ENCODE measurements at places on chromosomes 4 and X.

GRCh38 chr4:163166041-163166579 is 580 bp downstream of the NAF1 start:
- DNase-seq: no peak

DNA sequence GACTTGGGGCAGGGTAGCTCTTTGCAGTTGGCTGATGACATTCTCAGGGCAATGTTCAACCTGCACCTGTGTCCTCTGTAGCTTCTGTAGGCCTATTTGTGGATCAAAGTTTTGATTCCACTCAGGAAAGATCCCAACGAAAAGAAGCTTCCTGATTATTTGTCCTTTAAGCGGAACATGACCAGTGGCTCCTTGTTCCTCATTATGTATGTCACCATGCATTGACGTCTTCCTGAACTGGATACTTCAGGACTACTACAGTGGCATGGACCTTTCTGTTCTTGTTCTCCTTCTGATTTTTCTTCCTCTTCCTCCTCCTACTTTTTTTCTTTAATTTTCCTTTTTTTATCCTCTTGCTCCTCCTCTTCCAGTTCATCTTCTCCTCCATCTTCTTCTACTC is 62.4 kb downstream of the NBDY start:
- no peak for DNase-seq

DNA sequence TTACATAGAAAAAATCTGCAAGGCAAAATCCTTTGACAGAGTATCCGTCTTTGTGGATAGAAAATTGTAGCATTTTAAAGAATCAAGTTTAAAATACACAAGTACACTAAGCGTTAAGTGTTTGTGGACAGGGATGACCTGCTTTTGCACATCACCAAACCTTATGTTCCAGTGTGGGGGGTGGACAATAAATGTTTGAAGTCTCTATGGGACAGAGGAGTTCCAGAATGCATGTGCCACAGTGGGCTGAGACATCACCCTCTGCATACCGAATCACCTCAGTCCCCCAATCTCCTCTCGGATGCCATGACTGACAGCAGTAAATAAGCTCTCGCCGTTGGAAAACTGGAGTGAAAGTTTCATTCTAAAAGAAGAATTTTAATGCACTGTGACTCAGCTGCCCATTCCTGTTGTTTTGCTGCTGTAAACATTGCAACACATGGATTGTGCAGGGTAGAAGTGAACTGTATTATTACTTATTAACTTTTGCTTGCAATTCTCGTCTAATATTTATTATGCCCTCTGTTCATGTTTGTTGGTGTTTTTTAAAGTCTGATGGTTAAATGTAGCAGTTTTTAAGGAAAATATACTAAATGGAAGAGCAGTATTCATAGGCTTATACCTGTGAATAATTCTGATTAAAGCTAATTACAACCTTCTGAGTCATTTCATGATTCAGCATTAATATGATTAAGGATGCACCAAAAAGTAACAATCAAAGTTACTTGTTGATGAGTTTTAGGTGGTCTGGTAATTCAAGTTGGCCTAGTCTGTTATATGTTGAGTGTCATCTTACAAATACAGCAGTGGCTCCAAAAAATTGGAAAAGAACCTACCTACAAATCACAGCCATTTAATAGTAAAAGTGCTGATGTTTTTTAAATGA is 24.0 kb downstream of the CDKN2AIP start:
- DNase-seq: no peak

DNA sequence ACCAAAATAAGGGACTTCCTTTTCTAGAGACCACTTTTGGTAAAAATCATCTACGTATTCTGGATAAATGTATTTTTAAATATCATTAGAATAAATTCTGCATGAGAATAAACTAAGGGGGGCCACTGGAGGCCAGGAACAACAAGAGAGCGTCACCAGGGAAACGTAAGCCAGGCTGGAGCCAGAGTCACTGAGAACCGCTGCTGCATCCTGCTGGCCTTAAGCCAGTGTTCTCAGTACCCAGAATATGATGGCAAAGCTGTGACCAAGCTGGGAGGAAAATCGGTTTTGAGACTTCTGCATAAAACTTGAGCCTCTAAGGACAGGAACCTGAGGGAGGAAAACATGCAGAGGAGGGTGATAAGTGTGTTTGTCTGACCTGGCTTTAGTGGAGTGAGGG is 63.0 kb upstream of the FAM9A start:
- DNase-seq: no peak

- DNase-seq: no peak
These were observed 1225.9 kb downstream of the PCDH19 start for GRCh38 chrX:99184153-99184552.

GRCh38 chr4:164648151-164648848 is 105.6 kb upstream of the SMIM31 start:
- no peak for DNase-seq

GRCh38 chr4:40601641-40602040 is 28.0 kb downstream of the RBM47 start:
- no peak for DNase-seq

GRCh38 chrX:148534291-148534690 is 33.9 kb downstream of the AFF2 start:
- no peak for DNase-seq

GRCh38 chr4:30721185-30722091 is 1.3 kb downstream of the PCDH7 start:
- DNase-seq: peak; percentile 70

GRCh38 chrX:9055354-9055753 is 21.4 kb upstream of the FAM9B start:
- no peak for DNase-seq

GRCh38 chrX:100939333-100939732 is 10.6 kb upstream of the XKRX start:
- DNase-seq: no peak

DNA sequence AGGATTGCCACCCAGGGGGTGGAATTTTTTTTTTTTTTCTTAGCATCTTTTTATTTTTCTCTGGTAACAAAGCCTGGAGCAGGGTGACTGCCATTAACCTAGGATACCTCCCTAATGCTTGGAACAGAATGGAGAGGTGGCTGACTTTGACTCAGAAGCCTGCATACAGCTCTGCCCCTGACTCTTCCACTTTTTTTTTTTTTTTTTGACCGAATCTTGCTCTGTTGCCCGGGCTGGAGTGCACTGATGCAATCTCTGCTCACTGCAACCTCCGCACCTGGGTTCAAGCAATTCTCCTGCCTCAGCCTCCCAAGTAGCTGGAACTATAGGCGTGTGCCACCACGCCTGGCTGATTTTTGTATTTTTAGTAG is 341 bp upstream of the SLC2A9 start:
- no peak for DNase-seq

DNA sequence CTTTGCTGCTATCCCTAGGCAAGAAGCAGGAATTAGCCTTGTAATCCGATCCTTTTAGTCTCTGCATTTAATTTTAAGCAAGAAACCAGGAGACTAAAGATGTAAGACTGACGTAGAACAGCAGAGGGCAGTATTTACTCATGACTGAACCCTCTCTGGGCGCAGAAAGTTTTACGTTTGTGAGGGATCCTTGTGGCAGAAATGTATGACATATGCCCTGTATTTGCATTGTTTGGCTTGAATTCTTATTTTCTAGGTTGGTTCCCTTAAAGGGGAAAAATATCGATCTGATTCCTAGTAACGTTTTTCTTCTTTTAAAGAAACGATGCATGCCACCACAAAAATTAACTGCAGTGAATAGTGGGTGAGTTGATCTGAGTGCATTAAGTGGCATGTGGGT is 1.3 kb upstream of the FAT4 start:
- peak; percentile 74 for DNase-seq

GRCh38 chr4:39614487-39615162 is 24.0 kb downstream of the SMIM14 start:
- DNase-seq: no peak

DNA sequence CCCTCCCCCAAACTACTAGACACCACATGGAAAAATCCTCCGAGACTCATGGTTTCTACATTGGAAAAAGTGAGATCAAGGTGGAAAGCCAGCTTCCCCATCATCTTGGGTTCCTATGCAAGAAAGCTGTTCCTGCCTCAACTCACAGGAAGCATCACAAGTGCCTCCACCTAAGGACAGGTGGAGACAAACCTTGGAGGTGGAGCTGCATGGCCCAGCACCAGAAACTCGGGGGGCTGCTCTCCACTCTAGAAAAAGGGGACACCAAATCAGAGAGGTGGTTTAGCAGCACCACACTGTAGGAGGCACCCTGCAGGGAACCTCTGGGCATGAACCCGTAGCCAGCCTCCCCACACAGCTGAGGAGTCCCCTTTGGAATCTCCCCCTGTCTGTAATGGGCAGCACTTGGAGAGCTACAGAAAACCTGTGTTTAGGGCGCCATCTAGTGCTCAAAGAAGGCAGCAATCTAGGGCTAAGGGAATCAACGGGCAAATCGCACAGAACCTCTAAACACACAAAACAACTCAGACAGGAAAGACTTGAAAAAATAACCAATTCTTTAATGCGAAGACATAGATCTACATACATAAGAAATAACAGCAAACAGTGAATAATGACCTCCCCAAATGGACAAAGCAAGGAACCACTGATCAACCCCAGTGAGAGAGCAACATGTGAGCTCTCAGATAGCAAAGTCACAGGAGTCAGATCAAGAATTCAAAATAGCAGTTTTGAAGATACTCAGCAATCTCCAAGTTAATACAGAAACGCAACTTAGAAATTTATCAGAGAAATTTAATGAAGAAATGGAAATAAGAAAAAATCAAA is 37.0 kb upstream of the ZBTB33 start:
- DNase-seq: peak; percentile 41

- no peak for DNase-seq
These were observed 860.0 kb upstream of the POU3F4 start for GRCh38 chrX:82648062-82648461.

DNA sequence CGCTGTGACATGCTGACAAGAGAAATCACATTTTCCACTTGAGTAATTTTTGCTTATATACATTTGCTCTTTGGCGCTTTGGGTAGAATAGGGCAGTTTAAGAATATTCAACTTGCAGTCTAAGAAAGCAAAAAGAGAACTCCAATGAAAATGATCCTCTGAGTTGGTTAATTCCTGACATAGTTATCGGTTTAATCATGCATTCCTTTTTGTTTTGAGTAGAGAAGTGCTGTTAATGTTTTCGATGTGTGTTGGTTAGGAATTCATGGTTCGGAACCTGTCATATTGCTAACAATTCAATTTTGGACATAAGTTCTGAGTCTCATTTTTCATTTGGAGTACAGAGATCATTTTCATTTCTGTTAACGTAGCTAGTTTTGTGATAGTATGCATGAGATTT is 700.6 kb upstream of the PITX2 start:
- no peak for DNase-seq

DNA sequence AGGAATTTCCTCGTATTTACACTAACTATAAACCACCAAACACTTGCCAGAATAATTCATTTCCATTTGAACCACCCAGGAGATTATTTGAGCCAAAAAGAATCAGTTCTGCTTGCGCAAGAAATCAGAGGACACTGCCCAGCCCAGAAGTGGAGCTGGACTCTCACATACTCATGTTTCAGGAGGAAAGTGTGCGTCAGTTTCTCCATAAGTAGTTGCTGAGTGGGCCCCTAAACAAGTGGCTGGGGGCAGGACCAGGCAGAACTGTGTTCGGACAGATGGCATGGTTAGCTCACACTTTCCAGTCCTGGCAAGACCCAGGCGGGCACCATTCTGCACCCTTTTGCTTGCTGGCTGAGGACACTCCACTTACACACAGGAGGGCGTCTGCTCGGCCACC is 38.8 kb downstream of the BTC start:
- peak; percentile 40 for DNase-seq

GRCh38 chr4:57195622-57196021 is 85.4 kb upstream of the IGFBP7 start:
- DNase-seq: no peak

DNA sequence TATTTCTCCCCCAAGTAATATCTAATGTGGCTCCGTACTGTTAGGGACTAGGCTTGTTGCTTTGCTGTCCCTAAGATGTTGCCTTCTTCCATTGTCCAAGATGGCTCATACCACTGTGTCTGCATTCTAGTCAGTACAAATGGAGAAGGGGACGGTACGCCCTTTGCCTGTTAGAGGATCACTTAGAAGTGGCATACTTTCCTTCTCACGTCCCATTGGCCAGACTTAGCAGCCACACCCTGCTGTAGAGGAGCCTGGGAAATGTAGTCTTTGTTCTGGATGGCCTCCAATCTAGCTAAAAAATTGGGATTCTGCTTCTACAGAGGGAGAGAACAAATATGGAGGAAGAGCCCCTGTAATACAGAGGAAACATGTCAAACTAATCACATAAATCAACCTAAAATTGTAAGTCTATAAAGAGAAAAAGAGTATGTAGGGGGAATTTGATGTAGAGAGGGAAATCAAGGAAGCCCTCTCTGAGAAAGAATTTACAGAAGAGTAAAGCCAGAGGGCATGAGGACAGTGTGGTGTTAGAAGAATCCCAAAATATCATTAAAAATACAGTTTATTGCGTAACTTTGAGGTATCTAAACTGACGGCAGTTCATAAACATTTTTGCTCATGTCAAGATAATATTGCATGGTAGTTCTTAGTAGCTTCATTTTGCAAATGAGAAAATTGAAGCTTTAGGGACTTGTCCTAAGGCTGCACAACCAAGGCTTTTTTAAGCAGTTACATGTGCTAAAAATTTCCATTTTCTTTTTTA is 15.1 kb downstream of the PRIMPOL start:
- DNase-seq: no peak

DNA sequence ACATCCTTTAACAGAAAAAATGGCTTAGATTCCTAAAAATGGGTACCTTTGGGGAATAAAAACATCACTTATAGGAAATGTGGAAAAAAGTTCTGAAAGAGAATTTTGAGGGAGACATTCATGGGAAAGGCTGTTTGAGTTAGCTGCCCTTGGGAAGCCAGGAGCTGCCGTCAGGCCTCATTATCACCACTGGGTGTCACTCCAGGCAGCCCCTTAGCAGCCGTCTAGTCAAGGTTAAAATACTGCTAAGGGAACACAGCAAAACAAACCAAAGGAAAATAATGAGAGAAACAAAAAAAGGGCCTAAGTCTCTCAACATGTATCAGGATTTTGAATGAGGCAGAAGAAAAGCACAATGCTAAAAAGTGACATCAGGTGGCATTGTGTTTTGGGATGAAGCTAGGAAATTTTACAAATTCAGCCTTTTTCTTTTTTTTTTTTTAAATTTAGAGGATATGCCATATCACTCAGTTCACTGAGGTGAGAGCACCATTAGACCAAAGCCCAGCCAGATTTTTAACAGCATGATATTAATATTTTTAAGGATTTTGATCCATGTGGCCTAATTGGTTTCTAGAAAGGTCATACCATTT is 235.3 kb downstream of the GPAT3 start:
- no peak for DNase-seq

- no peak for DNase-seq
These were observed 19.1 kb upstream of the HSFX4 start for GRCh38 chrX:149910178-149910695.
